ENCODE measurements at places on chromosomes 3 and 15.

GRCh38 chr3:12005951-12006625 is 1.9 kb downstream of the SYN2 start:
- no peak for DNase-seq

GRCh38 chr3:95711789-95712188 is 1102.6 kb upstream of the EPHA6 start:
- no peak for DNase-seq

DNA sequence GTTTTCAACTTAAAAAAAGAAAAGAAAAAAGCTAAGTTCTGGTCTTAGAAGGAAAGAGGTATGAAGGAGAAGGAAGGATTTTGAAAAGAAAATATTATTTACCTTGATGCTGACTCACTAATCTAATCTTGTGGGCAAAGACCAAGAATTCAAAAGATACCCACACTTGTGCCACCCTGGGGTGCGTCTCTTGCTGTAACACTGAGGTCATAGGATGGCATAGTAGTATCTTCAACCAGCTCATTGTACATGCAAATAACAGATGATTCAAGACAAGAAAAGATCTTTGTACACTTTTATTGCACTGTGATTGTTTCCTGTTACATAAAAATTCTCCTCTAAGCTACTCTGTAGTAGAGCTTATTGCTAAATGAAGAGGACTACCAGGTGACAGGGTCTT is 17.3 kb downstream of the PLS1 start:
- DNase-seq, result no peak

- DNase-seq, result no peak
These were observed 92.5 kb downstream of the CHSY1 start for GRCh38 chr15:101159096-101159935.

Measured in cardiac muscle cell (in vitro differentiated cells and primary cell).